ENCODE measurements at places on chromosomes 7 and 10.

GRCh38 chr10:110513949-110514348 lies 16.2 kb downstream of the DUSP5 start:
- DNase-seq, result no peak

GRCh38 chr7:30829471-30829870 lies 58.3 kb downstream of the MINDY4 start:
- no peak for DNase-seq

DNA sequence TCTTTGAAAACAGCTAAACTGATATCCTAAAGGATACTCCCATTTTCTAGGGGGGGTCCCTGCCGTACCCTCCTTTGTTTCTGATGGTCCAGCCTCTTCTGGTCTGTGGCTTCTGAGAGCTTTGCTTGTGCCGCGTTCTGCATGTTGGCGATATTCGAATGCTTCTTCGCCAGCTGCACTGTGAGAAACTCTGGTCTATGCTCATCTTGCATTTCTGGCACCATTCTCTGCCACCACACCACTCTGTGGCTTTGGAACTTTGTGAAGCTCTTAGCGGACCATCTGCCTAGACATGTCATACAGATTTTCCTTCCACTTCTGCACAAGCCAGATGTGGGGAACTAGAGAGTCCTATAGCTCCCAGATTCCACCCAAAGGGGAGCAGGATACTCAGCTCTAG lies 197.2 kb downstream of the REEP3 start:
- no peak for DNase-seq

- DNase-seq, result no peak
Measured at GRCh38 chr7:101693498-101694091, 64.5 kb upstream of the MYL10 start.

DNA sequence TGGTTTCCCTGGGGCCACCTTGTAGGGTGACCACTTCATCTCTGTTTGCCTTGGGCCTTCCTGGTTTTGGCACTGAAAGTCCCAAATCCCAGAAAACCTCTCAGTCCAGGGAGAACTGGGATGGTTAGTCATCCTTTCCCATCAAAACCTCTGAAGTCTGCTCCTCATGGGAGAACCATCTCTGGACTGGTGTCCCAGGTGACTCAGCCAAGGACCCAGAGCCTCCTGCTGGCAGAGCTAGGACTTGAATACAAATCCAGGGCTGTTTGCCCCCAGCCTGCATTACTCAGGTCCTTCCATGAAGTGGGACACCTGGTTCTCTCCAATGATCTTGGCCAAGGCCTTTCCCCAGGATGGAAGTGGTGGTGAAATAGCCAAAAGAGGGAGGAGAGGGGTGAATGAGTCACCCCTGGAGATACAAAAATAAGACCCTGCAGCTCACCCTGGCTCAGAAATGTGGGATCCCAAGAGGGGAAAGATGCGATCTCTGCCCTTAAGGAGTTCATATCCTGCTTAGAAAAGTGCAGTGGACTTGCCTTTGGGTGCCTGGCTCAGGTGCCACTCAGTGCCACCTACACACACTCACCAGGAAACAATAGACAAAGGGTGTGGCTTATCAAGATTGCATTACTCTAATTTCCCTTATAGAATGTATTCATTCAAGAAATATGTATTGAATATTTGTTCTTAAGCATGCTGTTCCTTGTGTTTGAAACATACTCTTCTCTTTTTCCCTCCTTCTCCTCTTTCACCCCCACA lies 22.0 kb downstream of the ADRA2A start:
- no peak for DNase-seq

DNA sequence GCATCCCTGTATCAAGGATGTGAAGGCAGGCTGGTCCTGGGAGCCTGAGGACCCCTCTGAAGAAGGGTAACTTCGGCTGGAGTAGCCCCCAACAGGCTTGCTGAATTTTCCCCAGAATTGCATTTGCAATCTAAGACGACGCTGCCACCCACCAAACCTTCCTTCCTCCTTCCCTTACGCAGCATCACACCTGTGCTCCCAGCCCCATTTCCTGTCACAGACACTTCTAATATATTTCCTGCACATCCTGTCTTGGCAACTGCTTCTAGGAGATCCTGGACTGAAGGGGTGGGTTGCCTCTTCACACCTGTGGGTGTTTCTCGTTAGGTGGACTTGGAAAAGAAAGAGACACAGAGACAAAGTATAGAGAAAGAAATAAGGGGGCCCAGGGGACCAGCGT lies 9.4 kb upstream of the PGAM1 start:
- DNase-seq, result no peak

- DNase-seq, result no peak
Measured at GRCh38 chr7:68384581-68384980, 1213.7 kb upstream of the AUTS2 start.

Data from vagina (tissue), 2 donors.